ENCODE measurements at places on chromosomes 12 and 14.
A peak's percentile ranks its signal among the peaks of the same experiment; 100 is the strongest.

DNA sequence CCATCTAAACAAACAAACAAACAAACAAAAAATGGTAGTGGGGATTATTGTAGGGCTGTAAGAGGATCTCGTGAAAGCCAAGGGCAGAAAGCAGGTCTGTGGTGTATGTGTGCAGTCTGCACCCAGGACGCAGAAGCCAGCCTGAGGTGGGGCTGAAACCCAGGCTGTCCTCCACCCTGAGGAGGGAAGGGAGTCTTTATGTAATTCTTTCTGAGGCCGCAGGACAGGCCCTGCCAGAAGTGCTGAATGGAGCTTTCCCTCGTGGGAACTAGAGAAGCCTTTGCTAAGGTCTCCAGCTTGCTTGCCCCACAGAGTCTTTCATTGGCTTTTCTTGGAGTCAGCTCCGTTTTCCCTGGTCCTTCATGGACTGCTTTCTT is 27.7 kb downstream of the SLC17A8 start:
- no peak for DNase-seq

- DNase-seq, result peak; percentile 85
Observed at GRCh38 chr14:32201193-32201815, 541 bp upstream of the RNU6-7 start.

DNA sequence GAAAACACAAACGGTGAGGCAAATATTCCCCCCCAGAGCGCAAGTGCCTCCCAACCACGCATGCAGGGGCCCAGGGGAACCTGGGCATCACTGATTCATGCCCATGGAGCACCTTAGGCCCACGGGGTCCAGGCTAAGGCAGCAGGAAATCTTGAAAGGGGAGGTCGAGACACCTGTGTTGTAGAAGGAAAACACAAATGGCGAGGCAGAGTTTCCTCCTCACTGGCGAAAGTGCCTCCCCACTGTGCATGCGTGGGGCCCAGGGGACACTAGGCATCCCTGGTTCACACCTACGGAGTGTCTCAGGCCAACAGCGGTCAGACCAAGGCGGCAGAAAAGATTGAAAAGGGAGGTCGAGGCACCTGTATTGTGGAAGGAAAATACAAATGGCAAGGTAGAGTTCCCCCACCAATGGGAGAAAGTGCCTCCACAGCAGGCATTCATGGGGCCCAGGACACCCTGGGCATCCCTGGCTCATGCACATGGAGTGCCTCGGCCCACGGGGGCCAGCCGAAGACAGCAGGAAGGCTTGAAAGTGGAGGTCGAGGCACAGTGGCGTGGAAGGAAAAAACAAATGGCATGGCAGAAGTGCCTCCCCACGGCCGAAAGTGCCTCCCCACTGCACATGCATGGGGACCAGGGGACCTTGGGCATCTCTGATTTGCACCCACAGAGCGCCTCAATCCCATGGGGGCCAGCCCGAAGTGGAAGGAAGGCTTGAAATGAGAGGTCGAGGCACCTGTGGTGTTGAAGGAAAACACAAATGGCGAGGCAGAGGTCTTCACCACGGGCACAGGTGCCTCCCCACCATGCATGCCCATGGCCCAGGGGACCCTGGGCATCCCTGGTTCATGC is 368.8 kb downstream of the ALG10 start:
- no peak for DNase-seq

DNA sequence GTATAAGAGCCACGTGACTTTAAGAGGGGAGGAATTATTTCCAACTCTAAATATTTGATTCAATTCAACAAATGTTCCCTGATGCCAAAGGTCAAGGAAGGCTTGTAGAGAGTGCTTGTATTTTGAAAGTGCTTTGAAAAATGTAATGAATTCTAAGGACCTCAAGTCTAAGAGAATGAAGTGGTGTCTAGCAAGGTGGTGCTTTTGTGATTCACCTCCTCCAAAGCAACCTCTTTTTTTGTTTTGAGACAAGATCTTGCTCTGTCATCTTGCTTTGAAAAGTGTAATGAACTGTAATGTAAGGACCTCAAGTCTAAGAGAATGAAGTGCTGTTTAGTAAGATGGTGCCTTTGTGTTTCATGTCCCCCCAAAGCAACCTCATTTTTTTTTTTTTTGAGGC is 13.7 kb downstream of the AK7 start:
- no peak for DNase-seq

Data from activated CD4-positive, alpha-beta T cell treated with anti-CD3 and anti-CD28 coated beads for 36 hours (primary cell).